ENCODE measurements at places on chromosomes 7 and 10.

DNA sequence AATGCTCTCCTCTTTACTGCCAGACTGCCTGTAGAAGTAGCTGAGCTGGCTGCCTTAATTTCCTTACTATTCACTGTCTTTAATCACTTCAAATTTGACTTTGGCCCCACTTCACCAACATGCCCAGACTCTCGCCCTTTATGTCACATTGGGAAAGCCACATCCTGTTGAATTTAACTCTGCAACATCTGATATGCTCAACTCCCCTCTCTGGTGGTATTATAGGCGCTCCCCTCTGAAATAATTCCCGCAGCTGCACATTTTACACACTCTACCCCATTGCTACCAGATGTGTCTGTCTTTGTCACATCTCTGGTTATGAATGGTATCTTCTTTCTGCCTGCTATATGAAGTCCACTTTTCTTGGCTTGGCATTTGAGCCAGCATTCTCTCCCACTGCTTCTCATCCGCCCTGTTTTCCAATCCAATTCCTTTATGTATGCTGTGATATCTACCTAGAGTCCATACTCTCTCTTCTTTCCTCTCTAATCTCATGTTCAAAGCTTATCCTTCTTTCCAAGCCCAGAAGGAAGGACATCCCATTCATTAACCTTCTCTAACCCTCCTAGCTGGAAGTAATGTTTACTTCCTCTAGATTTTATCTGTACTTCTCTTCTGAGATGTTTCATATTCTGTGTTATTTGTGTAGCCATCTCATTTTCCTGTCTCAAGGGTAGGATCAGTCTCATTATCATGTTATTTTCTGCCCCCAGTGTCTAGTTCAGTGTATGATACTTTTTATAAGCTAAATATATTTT, 134.5 kb downstream of the ST7 start:
- no peak for DNase-seq

DNA sequence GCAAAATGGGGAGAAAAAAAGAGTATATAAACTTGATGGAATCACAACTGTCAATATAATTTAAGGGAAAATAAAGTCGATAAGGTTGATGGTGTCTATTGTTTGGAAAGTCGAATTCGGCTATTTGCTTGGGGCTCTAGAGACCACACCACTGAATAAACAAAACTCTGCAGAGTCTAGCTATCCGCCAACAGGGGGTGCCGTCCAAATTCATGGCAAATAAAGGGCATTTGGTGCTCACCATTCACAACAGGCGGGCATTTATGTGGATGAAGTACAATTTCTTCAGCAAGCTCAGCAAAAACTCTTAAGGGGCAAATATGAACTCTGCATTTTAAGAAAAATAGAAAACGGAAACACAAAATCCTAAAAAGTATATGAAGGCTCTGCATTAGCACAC, 23.3 kb downstream of the CD36 start:
- no peak for DNase-seq

GRCh38 chr10:1280466-1281404, 224.6 kb downstream of the WDR37 start:
- no peak for DNase-seq

GRCh38 chr7:18419456-18419855, 76.1 kb upstream of the HDAC9 start:
- no peak for DNase-seq

- no peak for DNase-seq
These were observed 73.8 kb upstream of the TMEM106B start for GRCh38 chr7:12137283-12137682.
